ENCODE measurements at places on chromosomes 3 and 15.
A peak's percentile ranks its signal among the peaks of the same experiment; 100 is the strongest.

GRCh38 chr15:82181371-82181770 lies 81.2 kb downstream of the EFL1 start:
- DNase-seq, result no peak

DNA sequence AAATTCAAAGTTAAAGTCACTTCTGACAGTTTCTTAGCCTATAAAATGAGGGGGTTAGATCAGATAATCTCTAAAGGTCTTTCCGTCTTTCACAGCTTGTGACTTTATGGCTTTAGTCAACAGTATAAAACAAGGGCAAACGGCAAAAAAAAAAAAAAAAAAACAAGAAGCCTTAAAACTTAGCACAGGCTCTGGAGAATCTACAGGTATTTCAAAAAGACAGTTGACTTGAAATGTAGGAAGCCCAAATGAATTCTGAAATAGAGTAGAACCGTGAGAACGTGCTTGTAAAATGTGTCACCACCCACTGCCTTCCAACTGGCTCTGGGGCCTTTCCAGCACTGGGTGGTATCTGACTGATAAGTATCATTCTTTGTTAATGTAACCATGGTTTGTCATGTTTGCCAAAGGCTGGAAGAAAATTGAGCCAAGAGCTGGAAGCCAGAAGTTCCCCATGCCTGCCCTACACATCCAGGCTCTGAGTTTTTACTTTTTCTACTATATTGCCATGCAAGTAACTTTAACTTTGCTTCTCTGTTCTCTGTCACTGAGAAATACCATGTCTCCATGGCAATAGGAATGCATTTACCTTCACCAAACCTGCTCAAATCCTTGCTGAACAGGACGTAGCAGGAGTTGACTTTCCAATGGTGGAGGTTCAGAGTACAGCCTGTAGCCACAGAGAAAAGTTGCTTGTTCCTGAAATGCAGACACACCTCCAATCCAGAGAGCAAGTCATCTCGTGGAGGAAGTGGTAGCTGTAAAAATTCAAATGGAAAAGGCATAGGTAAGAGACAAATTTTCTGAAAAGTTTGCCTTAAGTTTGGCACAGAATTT lies 35.8 kb upstream of the THSD4 start:
- peak; percentile 79 for DNase-seq

DNA sequence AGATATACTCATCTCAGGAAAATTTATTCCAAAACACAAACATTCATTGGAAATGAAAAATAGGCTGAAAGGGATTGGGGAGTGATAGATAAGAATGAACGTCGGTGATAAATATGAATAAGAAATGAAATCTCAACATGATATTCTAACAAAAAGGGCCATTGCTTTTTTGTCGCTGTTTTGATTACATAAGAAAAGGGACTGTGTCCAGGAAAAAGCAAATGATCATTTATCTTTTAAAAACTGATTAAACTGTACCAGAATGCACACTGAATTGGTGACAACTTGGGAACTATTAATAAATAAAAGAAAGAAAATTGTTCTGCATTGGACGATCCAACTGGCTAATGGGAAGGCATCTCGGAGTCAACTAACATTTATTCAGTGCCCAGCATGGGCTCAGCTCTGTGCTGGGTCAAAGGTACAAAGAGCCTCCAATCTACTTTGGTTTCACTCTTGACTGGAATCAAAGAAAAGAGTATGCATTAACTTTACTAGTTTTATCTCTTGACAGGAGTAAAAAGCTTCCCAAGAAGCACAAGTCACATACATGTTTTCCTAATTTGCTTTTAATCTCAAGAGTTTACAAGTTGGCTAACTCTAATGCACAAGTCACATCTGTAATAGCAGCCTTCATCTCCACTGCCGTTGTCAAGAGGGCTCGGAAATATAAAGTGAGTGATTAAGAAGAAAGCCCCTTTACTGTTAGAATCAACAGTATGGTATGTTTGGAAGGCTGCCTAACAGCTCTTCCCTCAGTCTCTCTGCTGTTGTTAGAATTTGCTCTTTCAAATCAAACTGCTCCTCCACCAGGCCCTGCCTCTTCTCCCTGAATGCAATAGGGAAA lies 280.0 kb downstream of the IGSF11 start:
- DNase-seq, result no peak

DNA sequence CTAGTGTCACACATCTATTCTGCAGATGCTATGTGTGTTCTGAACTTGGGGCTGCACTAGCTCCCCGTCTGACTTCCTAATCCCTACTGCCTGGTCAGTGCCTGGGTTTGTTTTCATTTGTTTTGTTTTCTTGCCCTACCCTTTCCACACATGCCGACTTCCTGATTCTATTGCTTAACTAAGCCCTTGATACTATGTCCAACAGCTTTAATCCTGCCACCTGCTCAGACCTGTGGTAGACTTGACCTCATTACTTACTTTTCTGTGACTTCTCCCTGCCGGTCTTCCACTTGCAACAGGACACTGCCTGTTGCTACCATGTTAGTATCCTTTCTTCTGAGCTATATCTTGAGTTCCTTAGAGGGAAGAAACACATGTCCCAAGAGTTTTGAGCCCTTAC lies 39.3 kb upstream of the CEMIP start:
- peak; percentile 37 for DNase-seq

GRCh38 chr15:34892963-34893591 lies 76.5 kb downstream of the AQR start:
- DNase-seq, result no peak

DNA sequence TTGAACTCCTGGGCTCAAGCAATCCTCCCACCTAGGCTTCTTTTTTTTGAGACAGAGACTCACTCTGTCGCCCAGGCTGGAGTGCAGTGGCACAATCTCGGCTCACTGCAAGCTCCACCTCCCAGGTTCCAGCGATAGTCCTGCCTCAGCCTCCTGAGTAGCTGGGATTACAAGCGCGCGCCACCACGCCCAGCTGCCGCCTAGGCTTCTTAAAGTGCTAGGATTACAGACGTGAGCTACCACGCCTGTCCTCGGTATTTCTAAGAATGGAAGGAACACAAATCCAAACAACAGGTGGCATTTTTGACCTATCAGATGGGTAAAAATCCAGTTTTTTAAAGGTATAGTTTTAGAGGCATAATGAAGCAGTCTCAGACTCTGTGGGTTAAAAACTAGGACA lies 113.8 kb downstream of the ANP32A start:
- no peak for DNase-seq

DNA sequence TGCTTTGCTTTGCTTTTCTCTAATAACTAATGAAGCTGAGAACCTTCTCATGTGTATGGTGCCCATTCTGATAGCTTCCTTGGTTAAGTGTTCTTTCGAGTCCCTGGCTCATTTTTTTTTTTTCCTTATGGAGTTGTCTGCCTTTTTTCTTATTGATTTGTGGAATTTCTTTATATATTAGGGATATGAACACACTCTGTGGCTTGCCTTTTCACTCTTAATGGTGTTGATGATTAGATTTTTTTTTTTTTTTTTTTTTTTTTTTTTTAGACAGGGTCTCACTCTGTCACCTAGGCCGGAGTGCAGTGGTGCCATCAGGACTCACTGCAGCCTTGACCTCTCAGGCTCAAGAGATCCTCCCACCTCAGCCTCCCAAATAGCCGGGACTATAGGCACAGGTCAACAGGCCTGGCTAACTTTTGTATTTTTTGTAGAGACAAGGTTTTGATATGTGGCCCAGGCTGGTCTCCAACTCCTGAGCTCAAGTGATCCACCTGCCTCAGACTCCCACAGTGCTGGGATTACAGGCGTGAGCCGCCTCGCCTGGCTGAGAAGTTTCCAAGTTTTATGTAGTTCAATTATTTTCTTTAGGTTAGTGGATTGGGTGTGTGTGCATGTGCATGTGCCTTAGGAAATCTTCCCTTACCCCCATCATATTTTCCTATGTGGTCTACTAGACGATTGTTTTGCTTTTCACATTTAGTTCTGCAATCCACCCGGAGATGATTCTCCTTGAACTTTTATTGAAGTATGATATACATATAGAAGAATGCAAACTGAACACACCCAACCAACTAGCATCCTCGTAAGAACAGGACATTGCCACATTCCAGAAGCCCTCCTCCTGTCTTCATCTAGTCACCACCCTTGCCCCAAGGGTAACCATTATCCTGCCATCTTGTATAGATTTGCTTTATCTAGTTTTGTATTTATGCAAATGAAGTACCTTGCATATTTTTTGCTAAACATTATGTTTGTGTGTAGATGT lies 1.7 kb upstream of the SNRPA1 start:
- DNase-seq, result peak; percentile 66

DNA sequence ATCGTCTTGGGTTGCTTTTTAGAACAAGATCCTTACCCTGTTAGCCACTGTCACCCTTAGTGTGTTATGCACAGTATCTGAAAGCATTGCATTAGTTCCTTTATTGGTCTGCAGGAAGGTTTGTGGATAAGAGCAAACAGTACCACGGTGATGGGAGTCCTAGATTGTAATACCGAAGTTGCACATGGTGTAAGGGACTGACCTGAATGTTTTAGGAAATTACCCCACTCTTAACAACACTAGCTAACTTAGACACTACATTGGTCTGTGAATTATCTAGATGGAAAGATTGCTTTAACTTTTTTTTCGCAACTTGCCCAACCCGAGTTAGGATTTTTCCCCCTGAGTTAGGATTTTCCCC lies 1.3 kb downstream of the STT3B start:
- peak; percentile 26 for DNase-seq

DNA sequence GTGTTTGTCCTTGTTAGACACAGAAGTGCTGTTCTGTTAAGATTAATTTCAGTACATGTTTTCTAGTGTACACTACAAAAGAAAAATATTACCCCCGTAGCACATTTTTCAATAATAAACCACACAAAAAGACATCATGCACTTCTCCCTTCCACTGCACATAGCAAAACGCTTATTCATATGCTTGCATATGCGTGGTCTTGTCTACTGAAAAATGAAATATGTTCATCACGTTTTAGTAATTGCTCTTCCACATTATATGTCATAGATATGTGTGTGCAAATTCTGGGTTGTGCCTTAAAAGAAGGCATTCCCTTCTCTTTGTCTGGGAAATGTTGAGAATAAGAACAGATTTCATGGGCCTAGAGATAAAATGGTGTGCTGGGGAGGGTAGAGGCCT lies 353.9 kb downstream of the NSUN3 start:
- no peak for DNase-seq

DNA sequence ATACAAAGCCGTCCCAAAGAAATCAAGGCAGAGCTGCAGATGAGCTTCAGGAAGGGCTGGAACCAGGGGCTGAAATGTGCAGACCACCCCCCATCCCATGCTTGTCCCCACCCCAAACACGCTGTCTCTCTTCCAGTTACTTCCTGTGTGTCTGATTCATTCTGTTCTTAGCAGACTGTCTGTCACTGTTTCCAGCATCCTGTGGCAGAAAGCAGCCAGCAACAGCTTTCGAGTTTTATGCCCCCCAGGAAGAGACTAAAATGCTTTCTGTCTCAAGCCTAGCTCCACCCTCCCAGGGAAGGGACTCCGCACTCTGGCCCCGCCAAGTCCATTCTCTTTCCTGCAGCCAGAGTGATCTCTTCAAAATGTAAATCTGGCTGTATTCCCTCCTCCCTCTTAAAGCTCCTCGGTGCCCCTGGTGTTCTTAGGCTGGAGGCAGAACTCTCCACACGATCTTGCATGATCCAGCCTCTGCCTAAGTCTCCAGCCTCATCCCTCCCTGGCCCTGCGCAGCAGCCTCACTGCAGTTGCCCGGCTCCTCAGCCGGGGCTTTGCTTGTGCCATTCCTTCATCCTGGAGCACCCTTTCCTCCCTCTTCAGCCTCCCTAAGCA lies 41.5 kb downstream of the HRH1 start:
- peak; percentile 78 for DNase-seq

DNA sequence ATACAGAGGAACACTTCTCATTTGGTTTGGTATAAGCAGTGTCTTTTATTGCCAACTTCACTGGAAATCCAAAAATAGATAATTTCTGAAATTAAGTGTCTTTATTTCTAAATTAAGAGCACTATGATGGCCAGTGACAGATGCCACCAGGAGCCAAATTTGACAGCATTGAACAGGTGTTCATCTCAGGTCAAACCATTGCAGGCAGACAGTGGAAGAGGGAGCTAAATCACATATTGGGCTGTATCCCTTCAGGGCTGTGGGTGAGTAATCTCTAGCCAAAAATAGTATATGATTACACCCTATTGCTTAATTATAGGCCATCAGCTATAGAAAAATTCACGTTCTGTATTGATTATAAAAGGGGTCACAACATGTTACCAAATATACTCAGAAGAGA lies 457.7 kb downstream of the NAALADL2 start:
- no peak for DNase-seq

GRCh38 chr3:40841131-40841530 lies 316.4 kb downstream of the ZNF621 start:
- DNase-seq, result no peak

DNA sequence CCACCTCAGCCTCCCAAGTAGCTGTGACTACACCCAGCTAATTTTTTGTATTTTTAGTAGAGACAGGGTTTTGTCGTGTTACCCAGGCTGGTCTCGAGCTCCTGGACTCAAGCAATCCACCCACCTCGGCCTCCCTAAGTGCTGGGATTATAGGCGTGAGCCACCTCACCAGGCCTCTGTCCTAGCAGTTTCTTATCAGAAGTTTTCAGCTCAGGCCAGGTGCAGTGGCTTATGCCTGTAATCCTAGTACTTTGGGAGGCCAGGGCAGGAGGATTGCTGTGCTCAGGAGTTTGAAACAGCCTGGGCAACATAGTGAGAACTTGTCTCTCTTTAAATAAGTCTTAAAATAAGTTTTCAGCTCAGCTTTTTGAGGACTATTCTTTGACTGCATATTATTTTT lies 48.4 kb downstream of the SGO1 start:
- no peak for DNase-seq

DNA sequence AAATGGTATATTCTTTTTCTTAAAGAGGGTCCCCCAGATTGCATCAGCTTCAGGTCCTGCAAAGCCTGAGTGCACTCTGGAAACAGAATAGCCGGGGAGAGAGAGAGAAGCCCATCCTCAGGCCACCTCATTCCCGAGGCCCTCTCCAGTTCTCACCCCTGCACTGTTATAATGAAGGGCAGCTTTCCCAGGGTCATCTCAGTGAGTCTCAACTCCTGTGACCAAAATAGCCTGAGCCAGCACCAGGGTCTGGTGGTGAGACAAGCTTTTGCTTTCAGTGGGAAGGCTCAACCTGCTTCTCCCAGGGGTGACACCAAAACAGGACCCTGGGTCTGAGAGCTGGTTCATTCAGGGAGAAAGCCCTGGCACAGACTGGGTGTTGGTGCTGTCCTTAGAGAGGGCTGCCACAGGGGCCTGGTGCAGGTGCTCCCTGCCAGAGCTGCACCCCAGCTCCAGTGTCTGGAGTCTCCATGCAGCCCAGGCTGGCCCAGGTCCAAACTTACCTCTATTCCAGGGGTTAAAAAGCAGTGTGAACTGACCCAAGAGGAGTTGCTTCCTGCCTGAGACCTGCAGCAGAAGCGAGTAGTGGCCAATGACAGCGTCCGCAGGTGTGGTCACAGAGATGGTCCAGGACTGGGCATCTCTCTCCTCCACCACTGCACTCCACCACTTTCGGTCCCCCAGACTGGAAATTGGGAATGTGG lies 6.1 kb downstream of the EPB42 start:
- no peak for DNase-seq

- no peak for DNase-seq
These were observed 193.1 kb downstream of the TNIK start for GRCh38 chr3:171267104-171267503.
